ENCODE measurements at places on chromosomes 5 and 9. TPM values are rescaled to one million over a fixed set of nuclear protein-coding genes. Genes with fewer than 3 reads are reported as not detected.
A peak's percentile ranks its signal among the peaks of the same experiment; 100 is the strongest.

- DNase-seq: no peak
Measured at GRCh38 chr5:180804129-180804618, 1.6 kb upstream of the MGAT1 start.

The KIF4B gene
- total RNA-seq: 0.05 TPM

The REEP5 gene
- total RNA-seq: 77.6 TPM

DNA sequence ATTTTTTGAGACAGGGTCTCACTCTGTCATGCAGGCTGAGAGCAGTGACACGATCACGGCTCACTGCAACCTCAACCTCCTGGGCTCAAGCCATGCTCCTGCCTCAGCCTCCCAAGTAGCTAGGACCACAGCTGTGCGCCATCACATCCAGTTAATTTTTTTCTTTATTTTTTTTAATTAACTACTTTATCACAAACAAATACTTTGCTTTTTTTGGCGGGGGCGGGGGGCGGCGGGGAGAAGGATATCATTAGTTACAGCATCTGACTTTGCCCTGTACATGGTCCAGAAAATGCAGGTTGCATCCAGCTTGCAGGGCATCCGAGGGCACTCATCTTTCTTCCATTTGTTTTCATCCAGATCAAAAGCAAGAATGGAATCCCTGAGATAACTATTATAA, 201.8 kb upstream of the IER5L start:
- DNase-seq: no peak

The IFT74 gene
- total RNA-seq: 6.5 TPM

DNA sequence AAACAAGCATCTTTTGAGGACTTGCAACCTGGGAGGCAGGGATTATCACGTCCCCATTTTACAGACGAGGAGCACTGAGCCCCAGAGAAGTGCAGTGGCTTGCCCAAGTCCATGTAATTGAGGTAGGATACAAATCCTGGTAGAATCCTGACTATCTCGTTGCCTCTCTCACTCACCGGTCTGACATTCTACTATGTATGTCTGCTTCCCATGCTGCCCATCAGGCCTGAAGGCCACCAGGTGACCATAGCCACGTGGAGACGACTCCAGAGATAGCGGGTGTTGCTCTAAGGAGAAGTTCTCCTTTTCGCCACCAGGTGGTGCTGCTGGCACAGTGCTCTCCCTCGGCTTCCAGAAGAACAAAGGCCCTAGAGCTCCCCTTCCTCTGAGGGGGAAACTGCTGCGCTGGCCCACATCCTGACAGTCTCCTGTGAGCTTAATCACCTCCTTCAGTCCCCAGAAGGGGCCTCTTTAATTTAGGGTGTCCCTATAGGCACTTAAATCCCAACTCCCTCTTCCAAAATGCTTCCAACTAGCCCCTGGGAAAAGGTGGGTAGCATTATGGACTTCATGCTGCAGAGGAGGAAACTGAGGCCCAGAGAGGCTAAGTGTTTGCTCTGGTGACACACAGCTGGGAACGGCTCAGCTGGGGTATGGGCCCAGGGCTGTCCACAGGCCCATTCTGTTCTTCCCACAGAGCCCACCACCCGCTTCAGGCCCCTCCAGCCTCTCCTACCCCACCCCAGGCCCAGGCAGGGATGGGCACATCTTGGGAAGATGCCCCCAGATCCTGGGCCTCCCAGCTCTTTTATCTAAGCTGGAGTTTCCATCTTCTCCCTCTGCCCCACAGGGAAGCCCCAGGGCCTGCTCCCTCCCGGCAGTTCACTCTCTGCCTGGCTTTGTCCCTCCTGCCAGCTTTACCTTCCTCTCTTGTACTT, 6.4 kb downstream of the SLC34A1 start:
- peak; percentile 94 for DNase-seq

DNA sequence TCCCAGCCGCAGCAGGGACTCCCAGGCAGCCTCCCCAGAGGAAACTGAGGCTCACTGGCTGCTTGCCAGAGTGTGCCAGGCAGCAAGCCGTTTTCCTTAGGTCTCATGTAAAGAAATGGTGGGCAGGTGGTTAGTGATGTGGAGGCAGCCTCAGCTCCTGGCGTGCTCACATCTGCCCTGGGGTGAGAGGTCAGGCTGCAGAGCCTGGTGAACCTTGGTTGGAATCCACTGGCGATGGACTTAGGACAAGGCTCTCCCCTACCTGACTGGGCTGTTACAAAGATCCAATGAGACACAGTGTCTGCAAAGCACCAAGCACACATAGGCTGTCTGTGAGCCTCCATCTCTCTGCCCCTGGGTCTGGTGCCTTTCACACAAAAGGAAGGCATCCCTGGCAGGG, 30.9 kb downstream of the LHX6 start:
- no peak for DNase-seq

- DNase-seq: no peak
Measured at GRCh38 chr5:53929570-53929969, 369.1 kb downstream of the NDUFS4 start.

- no peak for DNase-seq
Measured at GRCh38 chr9:33349743-33350142, 52.6 kb downstream of the AQP7 start.

- no peak for DNase-seq
Measured at GRCh38 chr5:93462916-93463315, 118.1 kb downstream of the NR2F1-AS1 start.

DNA sequence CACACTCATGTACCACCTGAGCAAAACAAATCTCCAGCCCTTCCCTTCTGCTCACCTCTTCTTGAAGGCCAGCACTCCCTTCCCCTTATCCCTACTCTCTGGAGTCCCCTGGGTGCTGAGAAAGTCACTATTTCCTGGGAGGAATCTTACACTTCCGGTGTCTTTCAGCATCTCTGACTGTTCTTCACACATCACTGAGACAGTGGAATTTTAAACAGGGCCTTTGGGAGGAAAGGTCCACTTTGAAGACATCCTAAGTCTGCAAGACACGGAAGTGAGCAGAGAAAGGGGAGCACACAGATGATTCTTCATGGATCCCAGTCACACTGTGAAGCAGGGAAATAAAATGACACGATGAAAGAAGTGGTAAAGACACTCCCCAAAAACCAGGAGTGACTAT, 25.6 kb downstream of the FRMD3 start:
- no peak for DNase-seq

- DNase-seq: no peak
Measured at GRCh38 chr9:38144421-38144820, 75.4 kb upstream of the SHB start.

The RLN2 gene
- 2.8 TPM for total RNA-seq

GRCh38 chr5:131795228-131795627, 1.6 kb downstream of the FNIP1 start:
- DNase-seq: no peak

DNA sequence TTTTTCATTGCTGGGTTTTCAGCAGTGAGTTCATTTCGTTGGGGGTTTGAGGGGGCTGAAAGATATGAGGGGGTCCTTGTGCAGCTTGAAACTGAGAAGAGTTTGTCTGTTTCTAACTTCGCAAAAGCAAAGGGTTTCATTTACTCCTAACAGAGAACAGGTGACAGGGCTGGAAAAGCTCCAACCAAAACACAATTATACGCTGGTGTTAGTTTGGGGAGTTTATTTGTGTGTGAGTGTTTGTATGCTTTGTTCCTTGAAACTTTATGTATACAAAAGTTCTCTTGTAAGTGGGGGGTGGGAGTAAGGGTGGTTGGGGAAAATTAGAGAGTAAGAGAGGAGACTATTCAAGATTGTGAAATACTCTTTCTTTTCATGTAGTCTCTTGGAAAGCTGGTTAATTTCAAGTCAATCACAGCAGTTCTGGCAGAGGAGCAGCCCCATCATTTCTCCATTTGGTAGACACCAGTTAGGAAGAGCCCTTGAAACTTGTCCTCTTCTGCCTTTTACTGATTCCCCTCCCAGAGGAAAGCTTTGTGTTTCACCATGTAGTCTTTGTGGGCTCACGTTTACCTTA, 881 bp downstream of the TNFAIP8 start:
- DNase-seq: no peak

The SLC34A3 gene
- not detected for total RNA-seq
